ENCODE measurements at places on chromosomes 3 and 15.

DNA sequence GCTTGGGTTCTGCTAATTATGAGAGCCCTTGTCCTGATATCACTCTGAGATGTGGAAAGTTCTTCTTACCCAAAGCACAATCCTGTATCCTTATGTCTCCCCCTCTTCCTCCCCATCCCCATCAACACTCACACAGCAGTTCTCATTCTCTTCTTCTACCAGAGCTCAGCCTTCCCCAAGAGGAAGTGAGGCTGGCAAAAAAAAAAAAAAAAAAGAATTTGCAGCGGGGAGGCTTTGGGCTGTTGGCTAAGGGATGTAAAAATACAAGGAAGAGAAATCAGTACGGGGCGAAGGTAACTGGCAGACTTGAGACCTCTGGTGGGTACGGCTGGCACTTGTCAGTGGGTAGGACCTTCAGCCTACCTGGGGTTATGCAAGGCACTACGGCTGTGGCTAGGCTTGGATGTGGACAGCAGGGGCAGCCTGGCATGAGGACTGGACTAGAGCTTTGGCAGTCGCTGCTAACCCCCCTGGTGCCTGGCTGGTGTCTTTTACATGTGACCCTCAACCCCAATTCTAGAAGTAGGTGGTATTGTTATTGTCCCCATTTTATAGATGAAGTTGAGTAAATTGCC is 5.4 kb downstream of the VIPR1 start:
- no peak for DNase-seq

- peak; percentile 67 for DNase-seq
These were observed 74.7 kb downstream of the XXYLT1 start for GRCh38 chr3:195196266-195196665.

GRCh38 chr3:78978037-78978436 is 789.8 kb downstream of the ROBO1 start:
- DNase-seq: peak; percentile 45

DNA sequence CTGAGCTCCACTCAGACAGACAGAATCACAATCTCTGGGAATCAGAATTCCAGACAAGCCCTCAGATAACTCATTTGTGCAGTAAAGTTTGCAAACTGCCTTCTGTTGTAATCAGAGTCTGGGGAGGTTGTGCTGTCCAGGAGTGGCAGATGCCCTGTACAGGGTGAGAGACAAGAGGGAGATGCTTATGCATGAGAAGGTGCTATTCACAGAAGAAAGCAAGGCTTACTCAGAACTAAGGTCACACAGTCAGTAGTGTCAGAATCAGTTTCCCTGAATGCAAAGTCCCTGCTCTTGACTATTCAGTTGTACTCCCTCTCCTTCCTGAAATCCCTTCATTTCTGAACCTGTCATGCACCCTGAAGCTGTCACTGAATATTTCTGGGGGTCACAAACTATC is 43.7 kb downstream of the SRPRB start:
- no peak for DNase-seq

GRCh38 chr3:143083781-143084180 is 35.8 kb upstream of the CHST2 start:
- DNase-seq: no peak

GRCh38 chr3:157347577-157348303 is 88.9 kb upstream of the PTX3 start:
- DNase-seq: no peak

GRCh38 chr3:101835676-101836075 is 13.6 kb upstream of the NFKBIZ start:
- DNase-seq: no peak

- no peak for DNase-seq
These were observed 81.2 kb upstream of the RAP2B start for GRCh38 chr3:153080778-153081240.

DNA sequence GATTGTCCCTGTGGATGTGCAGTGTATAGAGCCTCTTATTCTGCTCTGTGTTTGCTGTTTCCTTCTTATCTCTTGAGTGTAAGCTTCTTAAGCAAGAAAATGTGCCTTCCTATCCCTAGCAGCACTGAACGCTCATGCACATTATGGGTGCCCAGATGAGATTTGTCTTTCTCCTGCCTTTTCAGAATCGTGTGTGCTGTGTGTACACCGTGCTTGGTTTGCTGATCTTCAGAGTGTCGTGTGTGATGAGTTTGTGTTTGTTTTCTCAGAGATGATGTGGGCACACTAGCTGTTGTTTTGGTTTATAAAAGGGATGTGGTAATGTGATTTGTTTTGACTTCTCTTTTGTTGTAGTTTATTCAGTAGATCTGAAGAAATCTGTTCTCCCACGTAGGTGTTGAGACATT is 19.7 kb downstream of the GPR171 start:
- DNase-seq: no peak
